Osteoblast (primary cell): ENCODE measurements at places on chromosomes 5 and 9. TPM values are rescaled to one million over a fixed set of nuclear protein-coding genes. Genes with fewer than 3 reads are reported as not detected.

DNA sequence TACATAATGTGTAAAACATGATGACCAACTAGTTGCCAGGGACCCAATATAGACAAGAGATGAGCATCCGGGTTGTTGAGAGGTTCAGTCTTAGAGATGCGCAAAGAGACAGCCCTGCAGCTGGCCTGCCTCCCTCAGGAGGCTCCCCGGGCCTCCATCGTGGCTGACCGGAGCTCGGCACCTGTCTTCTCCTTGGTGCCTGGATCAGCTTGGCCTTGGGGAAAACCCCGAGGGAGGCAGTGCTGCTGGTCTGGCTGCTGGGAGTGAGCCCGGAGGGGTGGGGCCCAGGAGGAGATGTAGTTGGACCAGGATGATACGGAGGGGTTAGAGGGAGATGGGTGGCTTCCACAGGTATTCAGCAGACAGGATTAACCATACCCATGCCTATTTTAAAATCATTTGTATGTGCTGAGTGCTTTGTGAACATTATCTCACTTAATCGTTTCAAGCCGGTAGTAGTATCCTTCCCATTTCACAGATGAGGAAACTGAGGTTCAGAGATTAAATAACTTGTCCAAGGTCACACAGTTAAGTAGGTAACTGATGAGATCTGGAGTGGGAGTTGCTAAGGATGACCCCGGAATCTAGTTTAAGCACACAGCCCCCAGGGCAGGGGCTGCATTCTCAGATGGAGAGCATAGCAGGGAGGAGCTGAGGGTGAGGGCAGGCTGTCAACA lies 173.8 kb downstream of the COL23A1 start:
- DNase-seq, result peak; percentile 36

GRCh38 chr9:131523451-131524435 lies 7.3 kb downstream of the UCK1 start:
- peak; percentile 82 for DNase-seq

- DNase-seq, result no peak
Observed at GRCh38 chr5:61267116-61267515, 64.9 kb upstream of the ZSWIM6 start.

DNA sequence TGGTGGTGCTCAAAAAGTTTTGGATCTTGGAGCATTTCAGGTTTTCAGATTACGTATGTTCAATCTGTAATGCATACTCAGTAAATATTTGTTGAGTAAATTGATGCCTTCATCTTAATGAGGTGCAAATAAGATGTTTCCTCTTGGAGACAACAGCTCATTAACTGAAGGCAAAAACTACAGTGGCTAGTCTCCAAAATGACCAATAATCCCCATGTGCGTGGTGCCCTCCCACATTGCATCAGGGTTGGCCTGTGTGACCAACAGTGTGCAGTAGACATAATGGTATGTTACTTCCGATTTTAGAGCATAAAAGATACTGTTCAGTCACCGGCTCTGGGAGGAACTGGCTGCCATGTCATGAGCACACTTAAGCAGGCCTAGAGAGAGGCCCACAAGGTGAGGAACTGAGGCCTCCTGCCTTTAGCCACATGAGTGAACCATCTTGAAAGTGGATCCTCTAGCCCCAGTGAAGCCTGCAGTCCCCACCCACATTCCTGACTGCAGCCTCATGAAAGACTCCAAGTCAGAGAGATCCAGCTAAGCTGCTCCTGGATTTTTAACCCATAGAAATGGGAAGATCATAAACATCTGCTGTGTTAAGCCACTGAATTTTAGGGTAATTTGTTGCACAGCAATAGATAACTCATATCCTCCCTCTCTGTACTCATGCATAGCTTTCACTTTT lies 55.7 kb downstream of the LIFR start:
- peak; percentile 57 for DNase-seq

DNA sequence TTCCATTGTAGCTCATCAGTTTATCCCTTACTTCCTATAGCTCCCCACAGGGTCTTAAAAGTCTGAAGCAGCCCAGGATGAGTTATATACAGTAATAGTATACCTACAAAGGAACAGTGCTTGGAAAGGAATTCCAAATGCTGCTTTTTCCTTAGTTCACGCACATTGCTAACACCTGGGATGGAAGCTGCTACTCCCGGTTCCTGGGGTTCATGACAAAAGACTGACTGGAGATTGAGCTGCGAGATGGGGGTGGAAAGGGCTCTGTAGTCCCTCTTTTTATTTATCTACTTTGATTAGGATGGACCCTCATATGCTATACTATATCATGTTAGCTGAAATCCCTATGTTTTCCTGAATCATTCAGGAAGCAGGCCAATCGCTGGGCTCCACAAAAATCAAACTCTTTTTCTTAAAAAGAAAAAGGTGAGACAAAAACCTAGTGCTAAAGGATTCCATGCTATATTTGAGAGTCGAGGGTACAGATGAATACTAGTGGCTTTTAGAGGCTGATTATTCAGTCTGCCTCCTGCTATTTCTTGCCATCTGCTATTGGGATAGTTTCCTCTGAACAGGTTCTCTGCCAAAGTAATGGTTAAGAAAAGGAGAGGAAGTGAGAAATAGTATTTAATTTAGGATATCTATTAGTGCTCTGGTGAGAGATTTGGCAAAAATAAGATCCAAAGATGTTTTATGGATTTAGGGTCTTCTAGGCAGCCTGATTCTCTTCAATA lies 81.2 kb downstream of the MRPS27 start:
- DNase-seq, result no peak

GRCh38 chr9:35791297-35791921 lies at the start of gene NPR2:
NPR2 (plus strand) TSS chr9:35791591; CDS start chr9:35792409, 818 bp downstream.
- DNase-seq, result peak; percentile 91

GRCh38 chr9:36840898-36841536 lies 193.1 kb downstream of the PAX5 start:
- DNase-seq, result no peak

- DNase-seq, result no peak
Observed at GRCh38 chr9:84283946-84284345, 56.6 kb downstream of the SLC28A3 start.

DNA sequence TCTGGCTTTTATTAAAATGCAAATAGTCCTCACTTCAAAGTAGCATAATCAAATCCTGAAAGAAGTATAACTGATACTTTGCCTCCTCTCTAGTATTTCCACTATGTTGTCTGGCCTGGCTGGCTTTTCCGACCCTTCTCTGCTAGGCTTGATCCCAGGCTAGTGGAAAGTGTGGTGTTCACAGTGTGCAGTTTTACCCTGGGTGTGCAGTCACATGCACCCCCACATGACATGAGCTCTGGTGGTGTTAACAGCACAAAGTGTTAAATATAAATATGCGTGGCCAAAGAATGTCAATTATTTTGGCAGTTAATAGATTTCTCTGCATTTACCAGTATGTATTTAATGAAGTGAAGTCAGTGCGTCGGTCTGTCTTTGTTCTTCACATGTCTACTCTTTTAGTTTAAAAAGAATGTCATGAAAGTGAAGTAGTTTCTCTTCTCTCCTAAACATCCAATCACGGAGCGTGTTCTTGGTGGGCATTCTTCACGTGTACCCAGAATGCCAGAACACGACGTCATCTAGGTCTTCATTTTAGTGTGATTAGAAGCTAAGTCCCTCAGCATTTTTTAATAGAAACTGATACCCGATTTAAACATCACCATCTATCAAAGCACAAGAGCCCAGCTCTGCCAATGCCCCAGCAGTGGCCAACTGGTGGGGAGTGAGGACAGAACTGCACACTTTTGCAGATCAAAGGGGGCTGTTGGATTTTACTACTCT lies 286.4 kb downstream of the FANCC start:
- DNase-seq, result no peak

DNA sequence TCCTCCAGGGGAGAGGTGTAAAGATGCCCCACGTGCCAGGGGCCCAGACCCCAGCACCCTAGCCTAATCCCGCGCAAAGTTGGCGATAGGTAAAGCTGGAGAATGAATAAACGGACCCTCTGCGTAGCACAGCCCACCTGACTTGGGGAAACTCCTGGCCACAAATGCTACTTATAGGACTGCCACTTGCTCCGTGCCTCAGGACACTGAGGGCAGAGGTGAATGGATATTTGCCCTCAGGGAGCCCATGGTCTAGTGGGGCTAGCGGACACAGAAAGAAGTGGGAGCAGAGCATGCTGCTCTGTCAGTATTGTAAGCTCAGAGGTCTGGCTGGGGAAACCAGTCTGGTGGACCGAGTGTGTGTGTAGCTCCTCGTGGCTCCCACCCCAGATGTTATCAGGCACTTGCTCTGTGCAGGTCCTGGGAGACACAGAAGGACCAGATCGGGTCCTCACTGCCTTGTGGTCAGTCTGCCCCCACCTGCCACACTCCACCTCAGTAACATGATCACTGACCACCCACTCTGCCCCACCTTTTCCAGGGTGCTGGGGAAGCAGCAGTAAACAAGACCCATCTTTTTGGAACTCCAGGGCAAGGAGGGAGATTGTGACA lies 841 bp downstream of the GRK6 start:
- DNase-seq, result peak; percentile 91

DNA sequence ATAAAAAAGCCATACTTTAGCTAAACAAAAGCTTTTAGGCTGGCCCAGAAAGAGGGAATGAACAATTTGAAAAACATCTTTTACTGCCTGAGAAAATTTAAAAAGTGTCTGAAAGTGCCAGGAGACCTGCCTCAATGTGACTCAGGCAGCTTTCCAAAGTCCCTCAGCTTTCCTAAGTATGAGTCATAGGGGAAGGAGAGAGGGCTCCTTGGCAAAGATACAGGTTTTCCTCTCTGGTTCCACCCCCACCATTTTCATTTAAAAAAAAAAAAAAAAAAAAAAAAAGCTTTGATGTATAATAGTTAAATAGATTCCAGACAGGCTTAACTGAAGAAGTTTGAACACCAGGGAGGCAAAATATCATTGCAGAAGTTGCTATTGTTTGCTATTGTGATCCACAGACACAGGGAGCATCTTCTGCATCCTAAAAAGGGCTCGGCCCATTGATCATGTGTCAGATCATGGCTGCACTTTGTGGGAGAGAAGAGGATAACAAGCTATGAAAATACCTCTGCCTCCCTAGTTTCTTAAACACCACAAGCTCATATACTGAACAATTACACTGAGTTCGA lies 71.5 kb downstream of the MRPS27 start:
- peak; percentile 46 for DNase-seq

DNA sequence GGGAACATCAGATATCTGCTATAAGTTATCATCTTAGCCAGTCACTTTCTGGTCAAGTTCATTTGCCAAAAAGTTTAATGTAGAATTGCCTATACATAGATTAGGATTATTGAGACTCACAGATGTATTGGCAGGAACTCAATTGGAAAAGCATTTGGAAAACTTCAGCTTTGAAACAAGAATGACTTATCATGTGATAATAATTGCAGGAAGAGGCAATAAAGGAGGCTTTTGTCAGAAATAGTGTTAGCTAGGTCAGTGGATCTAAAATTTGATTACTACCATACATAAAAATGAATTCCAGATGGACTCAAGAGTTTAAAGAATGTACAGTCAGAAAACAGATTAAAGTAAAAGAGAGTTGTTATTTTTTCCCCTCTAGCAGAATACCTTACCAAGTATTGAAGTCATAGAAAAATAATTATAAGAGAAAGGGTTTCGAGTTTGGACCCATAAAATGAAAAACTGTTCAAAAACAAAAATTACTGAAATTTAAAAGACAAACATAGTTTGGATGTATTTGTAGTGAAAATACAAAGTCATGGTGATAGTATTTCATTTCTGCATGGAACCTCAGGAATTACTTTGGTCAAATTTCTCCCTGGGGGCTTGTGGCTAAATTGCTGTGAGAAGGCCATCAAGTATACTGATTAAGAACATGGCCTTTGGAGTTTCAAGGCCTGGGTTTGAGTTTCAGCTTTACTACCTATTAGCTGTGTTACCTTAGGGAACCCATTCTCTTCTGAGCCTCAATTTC lies 159.9 kb downstream of the TMEM38B start:
- no peak for DNase-seq

- DNase-seq, result no peak
Observed at GRCh38 chr5:129216001-129216400, 121.5 kb downstream of the ISOC1 start.

DNA sequence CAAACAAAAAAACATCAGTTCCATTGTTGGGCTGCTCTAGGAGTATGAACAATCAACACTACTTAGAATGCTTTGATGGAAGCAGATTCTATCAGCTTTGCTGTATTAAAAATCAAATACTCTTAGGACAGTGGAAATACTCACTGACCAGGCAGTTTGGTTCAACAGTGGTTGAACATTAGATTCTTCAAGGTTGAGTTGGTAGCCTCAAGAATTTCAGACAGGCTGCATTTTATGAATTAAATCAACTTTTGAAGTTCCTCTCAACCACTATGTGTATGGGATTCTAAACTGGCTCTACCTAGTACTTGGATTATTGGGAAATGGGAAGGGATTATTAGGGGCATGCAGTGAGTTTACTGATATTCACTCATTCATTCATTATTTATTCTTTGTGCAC lies 35.0 kb downstream of the ACTBL2 start:
- no peak for DNase-seq

GRCh38 chr5:35247648-35248034 lies 17.4 kb upstream of the PRLR start:
- peak; percentile 79 for DNase-seq

GRCh38 chr9:8895106-8895860 lies 1095.7 kb upstream of the DMAC1 start:
- no peak for DNase-seq

TRIM36 gene
- under 0.01 and 0.36 TPM in 2 replicates for total RNA-seq

GPR150 gene
- total RNA-seq, result 0.29 and 0.36 TPM in 2 replicates

SARDH gene
- total RNA-seq, result 5.4 and 10.9 TPM in 2 replicates

FPGS gene
- 87.5 and 98.1 TPM in 2 replicates for total RNA-seq

TIFAB gene
- not detected in 2 replicates for total RNA-seq

ASS1 gene
- 134 and 195 TPM in 2 replicates for total RNA-seq

MEIKIN gene
- not detected in 2 replicates for total RNA-seq

NOXA1 gene
- total RNA-seq, result 0.36 and 0.88 TPM in 2 replicates

RASGRF2 gene
- total RNA-seq, result under 0.01 and 0.29 TPM in 2 replicates

NOL6 gene
- 18.6 and 23.5 TPM in 2 replicates for total RNA-seq
